ENCODE measurements at places on chromosomes 7 and 10. TPM values are rescaled to one million over a fixed set of nuclear protein-coding genes. Genes with fewer than 3 reads are reported as not detected.

ZKSCAN1 gene
- total RNA-seq: 61.2 TPM

NKX1-2 gene
- total RNA-seq: 3.4 TPM

MCMBP gene
- total RNA-seq: 148 TPM

CCL26 gene
- 0.49 TPM for total RNA-seq

MYH16 gene
- 0.57 TPM for total RNA-seq

NYAP1 gene
- total RNA-seq: 6.7 TPM

CTNNA3 gene
- total RNA-seq: 0.32 TPM

JCAD gene
- total RNA-seq: 17.5 TPM

- peaks cover 46% of the 10 kb centered on the region for H3K4me1 ChIP-seq
- no peak overlapping the region for H3K4me3 ChIP-seq
- H3K27me3 ChIP-seq: no peaks in the 10 kb centered on the region
- DNase-seq: no peak
- H3K36me3 ChIP-seq: peaks cover 31% of the 10 kb centered on the region
- H3K27ac ChIP-seq: peak overlapping the region; percentile 3
Measured at GRCh38 chr10:97647556-97647955, 7.1 kb downstream of the PI4K2A start.

DNA sequence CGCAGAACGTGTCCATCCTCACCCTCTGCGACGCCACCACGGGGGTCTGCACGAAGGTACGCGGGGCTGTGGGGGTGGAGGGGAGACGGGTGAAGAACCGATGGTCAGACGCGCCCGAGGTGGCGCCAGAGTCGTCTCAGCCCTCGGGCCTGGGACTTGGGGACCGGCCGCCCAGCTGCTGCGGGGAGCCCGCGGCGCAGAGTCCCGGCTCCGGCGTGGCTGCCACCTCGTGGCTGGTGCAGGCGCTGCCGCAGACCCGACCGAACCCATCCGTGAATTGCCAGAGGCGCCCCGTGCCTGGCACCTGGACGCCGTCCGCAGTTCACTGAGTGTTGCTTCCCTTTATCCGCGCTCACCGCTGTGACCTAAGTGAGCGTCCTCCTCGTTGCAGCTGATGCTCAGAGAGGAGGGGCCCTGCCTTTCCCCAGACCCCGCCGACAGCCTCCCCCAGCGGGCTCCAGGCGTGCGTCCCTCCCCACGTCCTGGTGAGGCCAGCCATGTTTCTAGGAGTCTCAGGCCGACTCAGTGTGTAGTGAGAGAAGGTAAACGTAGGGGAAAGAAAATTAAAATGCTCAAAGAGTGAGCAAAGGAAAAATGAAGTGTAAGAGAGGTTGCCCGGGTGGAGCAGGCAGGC lies 208.7 kb downstream of the PAXIP1 start:
- no peak for DNase-seq
- no peaks in the 10 kb centered on the region for H3K4me1 ChIP-seq
- H3K4me3 ChIP-seq: no peak overlapping the region
- no peak overlapping the region for H3K27ac ChIP-seq
- peaks cover 10% of the 10 kb centered on the region for H3K27me3 ChIP-seq

DNA sequence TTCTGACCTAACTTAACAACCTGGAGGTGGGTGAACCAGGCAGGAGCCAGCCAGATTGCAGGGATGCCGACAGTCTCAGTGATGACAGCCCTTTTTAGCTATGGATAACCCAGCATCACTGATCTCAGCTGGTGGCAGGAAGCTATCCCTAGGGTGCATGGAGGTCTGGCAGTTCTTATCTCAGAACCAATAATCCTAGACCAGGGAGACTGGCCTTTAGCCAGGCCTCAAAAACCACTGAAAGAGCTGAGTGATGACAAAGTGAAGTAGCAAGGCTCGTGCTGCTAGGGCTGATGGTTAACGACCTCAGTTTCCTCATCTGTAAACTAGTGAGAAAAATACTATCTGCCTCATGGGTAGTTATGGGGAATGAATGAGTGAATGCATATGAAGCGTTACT lies 112.5 kb downstream of the RALA start:
- DNase-seq: no peak
- H3K36me3 ChIP-seq: no peaks in the 10 kb centered on the region
- no peaks in the 10 kb centered on the region for H3K27me3 ChIP-seq

DNA sequence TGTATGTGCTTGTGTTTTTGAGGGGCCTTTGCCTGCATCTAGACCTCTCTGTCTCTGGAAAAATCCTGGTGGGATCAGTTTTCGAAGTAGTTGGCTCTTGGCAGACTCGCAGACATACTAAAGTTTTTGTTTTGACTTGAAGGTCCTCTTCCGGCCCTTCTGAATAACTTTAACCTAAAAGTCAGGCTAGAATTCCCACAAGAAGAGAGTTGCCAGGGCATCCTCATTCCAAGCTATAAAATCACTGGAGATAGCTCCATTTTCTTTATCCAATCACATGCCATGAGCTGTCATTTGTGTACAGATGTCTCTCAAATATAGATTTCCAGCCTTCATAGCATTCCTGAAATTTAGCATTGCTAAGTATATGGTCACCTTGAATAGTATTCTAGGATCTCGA lies 967.8 kb downstream of the LRMDA start:
- no peaks in the 10 kb centered on the region for H3K36me3 ChIP-seq
- no peak overlapping the region for H3K4me3 ChIP-seq
- no peak overlapping the region for H3K27ac ChIP-seq
- DNase-seq: no peak
- H3K4me1 ChIP-seq: no peaks in the 10 kb centered on the region
- no peaks in the 10 kb centered on the region for H3K27me3 ChIP-seq

DNA sequence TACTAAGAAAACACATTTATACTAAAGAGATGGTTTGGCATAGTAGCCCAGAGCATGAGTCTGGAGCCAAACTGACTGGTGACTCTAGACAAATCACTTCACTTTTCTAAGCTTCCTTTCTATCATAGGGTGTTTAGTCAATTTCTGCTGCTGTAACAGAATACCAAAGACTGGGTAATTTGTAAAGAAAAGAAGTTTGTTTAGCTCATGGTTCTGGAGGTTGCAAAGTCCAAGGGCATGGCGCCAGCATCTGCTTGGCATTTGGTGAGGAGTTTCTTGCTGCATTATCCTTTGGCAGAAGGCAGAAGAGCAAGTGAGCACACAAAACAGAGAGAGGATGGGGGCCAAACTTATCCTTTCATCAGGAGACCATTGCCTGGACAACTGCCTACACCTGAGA lies 146.3 kb downstream of the CHCHD3 start:
- no peaks in the 10 kb centered on the region for H3K36me3 ChIP-seq
- no peak for DNase-seq
- no peak overlapping the region for H3K4me3 ChIP-seq
- no peak overlapping the region for H3K27ac ChIP-seq
- H3K4me1 ChIP-seq: no peaks in the 10 kb centered on the region

GRCh38 chr7:38524786-38525185 lies 106.4 kb downstream of the AMPH start:
- no peaks in the 10 kb centered on the region for H3K4me1 ChIP-seq
- no peak overlapping the region for H3K27ac ChIP-seq
- H3K27me3 ChIP-seq: peaks cover 27% of the 10 kb centered on the region

DNA sequence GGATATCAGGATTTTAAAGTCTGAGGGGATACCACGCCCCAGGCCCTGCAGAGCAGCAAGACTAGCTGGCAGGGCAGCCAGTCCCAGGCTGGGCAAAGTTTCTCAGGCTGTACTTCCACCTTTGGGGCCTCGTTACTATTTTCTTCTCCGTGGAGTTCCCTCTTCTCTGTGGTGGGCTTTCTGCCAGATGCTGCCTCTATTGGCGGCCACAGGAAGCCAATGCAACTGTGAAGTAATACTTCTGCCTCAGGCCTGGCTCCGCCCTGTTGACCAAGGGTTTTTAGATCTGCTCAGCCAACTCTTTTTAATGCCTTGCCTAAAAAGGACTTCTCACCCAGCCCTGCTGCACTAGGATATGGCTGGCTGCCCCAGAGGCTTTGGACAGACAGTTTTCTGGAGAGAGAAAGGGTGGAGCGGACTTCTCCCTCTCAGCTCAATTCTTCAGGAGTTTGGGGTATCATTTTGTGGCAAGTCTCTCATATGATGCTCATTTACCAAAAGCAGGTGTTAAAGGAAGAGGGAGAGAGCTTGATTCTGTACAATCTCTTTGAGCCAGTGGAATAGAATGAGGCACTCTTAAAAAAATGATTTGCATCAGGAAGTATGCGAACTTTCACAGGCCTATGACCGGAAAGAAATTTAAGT lies 67.4 kb downstream of the HHEX start:
- no peak overlapping the region for H3K27ac ChIP-seq
- DNase-seq: peak; percentile 29
- H3K4me3 ChIP-seq: no peak overlapping the region
- H3K4me1 ChIP-seq: peaks cover 8% of the 10 kb centered on the region

DNA sequence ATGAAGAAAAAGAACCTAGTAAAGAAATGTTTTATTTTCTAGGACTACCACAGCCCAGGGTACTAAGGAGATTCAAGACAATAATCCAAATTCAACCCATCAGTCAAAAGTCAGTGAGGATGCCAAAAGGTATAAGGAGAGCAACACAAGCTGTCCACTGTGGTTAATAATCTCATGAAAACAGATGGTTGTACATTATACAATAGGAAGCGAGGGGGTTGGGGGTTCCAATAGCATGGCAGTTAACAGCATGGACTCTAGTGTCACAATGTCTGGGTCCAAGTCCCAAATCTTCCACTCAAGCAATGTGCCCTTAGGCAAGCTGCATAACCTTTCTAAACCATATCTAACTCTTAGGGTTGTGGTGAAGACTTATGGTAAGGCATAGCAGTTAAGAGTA lies 35.1 kb downstream of the BRAF start:
- H3K36me3 ChIP-seq: no peaks in the 10 kb centered on the region
- no peak overlapping the region for H3K4me3 ChIP-seq
- DNase-seq: no peak
- H3K27ac ChIP-seq: no peak overlapping the region

DNA sequence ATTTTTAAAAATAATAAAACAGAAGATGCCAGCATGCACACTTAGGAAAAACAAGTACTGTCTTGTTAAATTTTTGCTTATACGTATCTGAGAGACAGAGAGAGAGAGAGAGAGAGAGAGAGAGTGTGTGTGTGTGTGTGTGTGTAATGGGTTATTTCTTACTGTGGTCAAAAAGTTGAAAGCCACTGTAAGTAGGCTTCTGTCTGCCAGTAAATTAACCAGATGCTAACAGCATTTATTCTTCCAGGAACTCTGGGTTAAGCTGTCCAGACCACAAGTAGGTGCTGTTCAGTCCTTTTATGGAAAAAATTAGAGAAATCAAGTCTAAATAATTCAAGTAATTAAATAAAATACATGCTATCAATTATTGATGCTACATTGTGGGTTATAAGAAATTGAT lies 39.7 kb downstream of the RNF32 start:
- H3K27ac ChIP-seq: no peak overlapping the region
- no peaks in the 10 kb centered on the region for H3K4me1 ChIP-seq
- DNase-seq: no peak
- H3K4me3 ChIP-seq: no peak overlapping the region

DNA sequence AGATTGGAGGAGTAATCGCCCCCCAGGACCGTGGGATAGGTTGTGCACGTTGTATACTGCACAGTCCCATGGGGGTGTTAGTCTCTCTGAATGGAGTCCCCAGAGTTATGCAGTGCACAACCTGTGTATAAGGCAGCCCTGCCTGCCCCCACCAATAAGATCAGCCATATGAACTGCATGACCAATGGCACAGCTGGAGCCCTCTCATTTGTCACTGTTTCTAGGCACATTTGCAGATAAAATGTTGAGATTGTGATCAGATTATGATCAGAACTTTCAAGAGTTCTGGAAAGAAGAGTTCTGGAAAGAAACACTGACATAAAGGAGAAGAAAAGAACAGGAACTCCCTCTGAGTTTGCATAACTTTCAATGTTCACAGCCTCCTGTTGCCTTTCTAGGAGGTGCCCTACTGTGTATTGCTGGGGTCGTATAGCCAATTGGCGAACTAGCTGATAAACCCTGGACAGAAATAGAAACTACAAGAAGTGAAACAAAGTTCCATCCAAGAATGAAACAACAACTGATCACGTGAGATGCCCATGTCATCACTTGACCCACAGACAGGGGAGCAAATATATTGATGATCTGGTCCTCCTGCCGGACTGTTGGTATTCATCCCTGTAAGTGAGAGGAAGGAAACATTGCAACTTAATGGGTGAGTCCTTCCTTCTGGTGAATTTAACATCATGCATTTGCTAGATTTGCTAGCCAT lies 49.6 kb upstream of the TOMM7 start:
- H3K36me3 ChIP-seq: no peaks in the 10 kb centered on the region
- no peak overlapping the region for H3K27ac ChIP-seq
- H3K4me1 ChIP-seq: no peaks in the 10 kb centered on the region
- DNase-seq: no peak

- peaks cover 13% of the 10 kb centered on the region for H3K4me1 ChIP-seq
- H3K36me3 ChIP-seq: no peaks in the 10 kb centered on the region
- DNase-seq: peak; percentile 48
- peak overlapping the region; percentile 84 for H3K4me3 ChIP-seq
Measured at GRCh38 chr7:116951366-116952292, 1.7 kb upstream of the ST7 start.

- H3K36me3 ChIP-seq: no peaks in the 10 kb centered on the region
- peaks cover 7% of the 10 kb centered on the region for H3K27me3 ChIP-seq
- H3K4me1 ChIP-seq: no peaks in the 10 kb centered on the region
- H3K4me3 ChIP-seq: no peak overlapping the region
- DNase-seq: no peak
Measured at GRCh38 chr10:16049050-16049449, 188.7 kb upstream of the MINDY3 start.

DNA sequence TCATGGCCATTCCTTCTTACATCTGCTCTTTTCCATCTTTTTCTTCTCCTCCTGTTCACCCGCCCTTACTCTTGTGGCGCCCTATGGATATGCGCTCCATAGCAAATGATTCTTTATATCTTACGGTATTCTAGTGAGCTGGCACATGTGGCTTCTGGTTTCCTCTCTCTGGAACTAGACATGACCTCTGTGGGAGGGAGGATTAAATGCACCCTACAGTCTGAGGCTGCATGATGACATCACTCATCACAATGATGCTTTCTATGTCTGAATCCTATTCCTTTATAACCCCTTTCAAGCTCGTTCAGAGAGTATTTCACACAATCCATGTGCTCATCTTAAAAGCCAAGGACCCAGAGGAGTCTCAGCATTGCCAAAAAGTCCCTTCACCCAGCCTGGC lies 153.3 kb downstream of the EGFR start:
- H3K4me1 ChIP-seq: no peaks in the 10 kb centered on the region
- no peaks in the 10 kb centered on the region for H3K27me3 ChIP-seq

GRCh38 chr10:619710-620109 lies 69.8 kb downstream of the DIP2C start:
- no peaks in the 10 kb centered on the region for H3K4me1 ChIP-seq
- H3K27me3 ChIP-seq: no peaks in the 10 kb centered on the region
- no peaks in the 10 kb centered on the region for H3K36me3 ChIP-seq
- DNase-seq: no peak
- no peak overlapping the region for H3K27ac ChIP-seq
- no peak overlapping the region for H3K4me3 ChIP-seq

DNA sequence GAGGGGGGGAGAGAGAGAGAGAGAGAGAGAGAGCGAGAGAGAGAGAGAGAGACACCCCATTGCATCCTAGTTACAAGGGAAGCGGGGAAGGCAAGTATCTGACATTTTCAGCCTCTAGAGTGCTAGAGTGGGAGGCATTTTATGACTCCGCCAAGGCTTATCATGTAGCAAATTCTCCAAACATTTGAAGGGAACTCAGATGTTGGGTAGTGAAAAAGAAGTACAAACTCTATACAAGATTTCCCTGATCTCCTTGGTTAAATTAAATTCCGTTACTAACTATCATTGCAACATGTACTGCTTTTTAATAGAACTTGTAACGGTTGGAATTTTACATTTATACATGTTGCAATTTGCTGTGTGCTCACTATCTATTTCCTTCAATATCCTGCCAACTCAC lies 83.4 kb upstream of the FAM3C start:
- no peaks in the 10 kb centered on the region for H3K4me1 ChIP-seq
- H3K27me3 ChIP-seq: no peaks in the 10 kb centered on the region
- H3K27ac ChIP-seq: no peak overlapping the region
- no peak overlapping the region for H3K4me3 ChIP-seq
- DNase-seq: no peak
